ENCODE measurements at places on chromosomes 16 and 17.

DNA sequence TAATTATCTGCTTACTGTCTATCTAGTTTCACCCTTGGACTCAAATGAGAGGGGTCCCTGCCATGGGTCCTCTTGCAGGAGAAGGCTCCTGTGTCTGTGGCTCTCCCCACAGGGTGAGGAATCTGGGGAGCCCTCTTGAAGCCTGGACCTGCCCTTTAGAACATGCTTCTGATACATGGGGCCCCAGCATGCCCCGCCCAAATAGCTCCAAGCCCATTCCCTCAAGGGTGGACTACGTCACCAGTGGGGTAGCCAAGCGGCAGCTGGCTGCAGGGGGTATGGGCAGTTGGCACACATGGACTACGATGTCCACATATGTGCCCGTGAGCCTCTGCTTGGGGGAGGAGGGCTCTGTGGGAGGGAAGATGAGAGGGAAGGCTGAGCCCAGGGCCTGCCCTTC lies 39.3 kb downstream of the ARHGAP27 start:
- no peak for DNase-seq

- no peak for DNase-seq
These were observed 20.3 kb downstream of the TRIM25 start for GRCh38 chr17:56893503-56893902.

DNA sequence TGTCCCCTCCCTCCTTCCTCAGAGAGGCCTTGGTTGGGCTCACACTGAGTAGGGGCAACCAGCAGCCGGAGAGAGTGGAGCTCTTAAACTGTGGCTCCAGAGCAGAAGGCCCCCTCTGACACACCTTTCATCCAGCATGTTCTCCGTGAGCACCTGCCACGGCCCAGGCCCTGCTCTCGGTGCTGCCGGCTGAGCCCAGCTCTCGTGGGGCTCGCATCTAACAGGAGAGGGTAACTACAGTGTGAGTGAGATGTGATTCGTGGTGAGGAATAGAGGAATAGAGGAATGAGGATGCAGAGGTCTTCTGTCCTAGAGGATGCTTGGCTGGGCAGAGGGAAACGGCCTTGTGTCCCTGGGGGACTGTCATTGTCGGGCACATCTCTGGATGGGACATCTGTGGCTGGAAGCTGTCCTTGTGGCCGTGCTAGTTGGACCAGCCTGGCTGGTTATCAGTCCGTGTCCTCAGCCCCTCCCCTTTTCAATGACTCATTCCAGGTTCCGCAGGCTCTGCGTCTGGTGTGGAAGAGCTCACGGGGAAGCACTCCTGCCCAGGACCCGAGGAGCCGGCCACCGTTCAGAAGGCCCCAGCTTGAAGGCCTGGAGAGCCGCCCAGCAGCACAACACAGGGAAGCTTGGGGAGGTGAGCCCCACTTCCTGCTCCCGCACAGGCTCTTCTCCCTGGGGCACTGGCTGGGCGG lies 11.9 kb upstream of the DNASE1 start:
- DNase-seq = no peak

GRCh38 chr17:7323731-7324437 lies 5.3 kb downstream of the NEURL4 start:
- no peak for DNase-seq

DNA sequence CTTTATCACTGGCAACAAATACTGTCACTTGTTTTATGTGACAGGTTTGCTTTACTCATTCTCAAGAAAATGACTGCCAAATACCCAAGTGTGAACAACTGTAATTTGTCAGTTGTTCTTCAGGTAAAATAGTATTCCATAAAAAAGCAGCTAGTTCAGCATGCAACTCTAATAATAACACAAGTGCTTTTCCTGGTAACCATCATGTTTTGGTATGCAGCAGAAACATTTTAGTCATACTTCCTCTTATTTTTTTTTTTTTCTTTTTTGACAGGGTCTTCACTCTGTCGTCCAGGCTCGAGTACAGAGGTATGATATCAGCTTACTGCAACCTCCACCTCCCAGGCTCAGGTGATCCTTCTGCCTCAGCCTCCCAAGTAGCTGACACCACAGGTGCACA lies 4.6 kb downstream of the TERF2 start:
- no peak for DNase-seq

- peak; percentile 86 for DNase-seq
These were observed 9.1 kb upstream of the PPP1R1B start for GRCh38 chr17:39617446-39618245.

DNA sequence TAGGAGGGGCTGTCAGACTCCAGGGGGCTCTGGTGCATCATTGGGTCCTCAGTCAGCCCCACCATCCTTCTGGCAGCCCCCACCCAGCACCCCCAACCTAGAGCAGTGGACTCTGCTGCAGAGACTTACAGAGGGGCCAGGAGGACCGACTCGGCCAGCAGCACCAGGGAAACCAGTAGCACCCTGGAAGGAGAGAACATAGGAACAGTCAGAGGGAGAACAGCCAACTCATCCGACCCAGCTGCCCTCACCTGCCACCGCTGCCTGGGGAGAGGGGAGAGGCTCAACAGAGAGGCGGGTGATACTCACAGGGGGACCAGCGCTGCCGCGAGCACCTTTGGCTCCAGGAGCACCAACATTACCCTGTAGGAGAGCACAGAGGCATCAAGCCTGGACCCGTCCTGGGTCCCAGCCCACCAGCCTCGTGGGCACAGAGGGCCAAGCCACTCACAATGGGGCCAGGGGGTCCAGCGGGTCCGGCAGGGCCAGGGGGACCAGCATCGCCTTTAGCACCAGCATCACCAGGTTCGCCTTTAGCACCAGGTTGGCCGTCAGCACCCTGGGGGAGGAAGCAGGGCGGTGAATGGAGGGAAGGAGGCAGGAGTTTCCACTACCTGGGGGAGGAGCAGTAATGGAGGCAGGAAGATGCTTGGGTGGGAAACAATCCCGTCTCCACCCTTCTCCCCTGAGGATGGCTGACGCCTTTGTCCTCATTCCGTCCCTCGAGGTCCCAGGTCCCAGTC lies 11.7 kb downstream of the COL1A1 start:
- DNase-seq = no peak

DNA sequence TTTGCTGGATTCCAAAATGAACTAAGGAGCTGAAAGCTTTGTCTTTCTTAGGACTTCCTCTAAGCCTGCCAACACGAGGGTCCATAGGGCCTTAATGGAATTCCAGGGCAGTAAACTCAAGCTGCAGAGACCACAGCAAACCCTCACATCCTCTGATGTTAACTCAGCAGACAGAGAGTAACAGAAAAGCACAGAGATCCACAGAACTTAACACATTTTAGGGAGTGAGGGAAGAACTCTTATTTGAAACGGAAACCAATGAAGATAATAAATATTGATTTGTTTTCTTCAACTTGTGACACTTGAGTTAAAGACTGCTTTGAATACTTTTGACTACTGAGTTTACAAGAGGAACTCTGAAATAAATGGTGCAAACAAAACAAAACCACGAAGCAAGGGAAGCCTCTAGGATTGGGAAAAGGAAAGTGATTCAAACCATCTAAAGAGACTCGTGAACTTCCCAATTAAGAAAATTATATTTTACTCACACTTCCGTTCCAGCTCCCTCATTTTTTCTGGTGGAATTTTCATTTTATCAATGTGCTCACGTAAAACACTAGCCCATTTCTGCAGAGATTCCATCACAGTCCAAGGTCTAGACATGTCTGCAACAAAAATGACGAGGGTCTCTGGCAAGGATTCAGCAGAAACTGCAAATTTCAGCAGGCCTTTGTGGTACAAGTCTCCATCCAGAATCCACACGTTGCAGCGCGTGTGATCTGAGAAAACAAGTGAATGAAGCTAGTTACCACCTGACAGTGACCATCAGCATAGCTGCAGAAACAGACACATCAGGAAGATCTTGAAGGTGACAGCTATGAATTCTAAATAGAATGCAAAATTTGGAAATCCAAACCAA lies 9.2 kb downstream of the DYNC1LI2 start:
- DNase-seq = no peak

DNA sequence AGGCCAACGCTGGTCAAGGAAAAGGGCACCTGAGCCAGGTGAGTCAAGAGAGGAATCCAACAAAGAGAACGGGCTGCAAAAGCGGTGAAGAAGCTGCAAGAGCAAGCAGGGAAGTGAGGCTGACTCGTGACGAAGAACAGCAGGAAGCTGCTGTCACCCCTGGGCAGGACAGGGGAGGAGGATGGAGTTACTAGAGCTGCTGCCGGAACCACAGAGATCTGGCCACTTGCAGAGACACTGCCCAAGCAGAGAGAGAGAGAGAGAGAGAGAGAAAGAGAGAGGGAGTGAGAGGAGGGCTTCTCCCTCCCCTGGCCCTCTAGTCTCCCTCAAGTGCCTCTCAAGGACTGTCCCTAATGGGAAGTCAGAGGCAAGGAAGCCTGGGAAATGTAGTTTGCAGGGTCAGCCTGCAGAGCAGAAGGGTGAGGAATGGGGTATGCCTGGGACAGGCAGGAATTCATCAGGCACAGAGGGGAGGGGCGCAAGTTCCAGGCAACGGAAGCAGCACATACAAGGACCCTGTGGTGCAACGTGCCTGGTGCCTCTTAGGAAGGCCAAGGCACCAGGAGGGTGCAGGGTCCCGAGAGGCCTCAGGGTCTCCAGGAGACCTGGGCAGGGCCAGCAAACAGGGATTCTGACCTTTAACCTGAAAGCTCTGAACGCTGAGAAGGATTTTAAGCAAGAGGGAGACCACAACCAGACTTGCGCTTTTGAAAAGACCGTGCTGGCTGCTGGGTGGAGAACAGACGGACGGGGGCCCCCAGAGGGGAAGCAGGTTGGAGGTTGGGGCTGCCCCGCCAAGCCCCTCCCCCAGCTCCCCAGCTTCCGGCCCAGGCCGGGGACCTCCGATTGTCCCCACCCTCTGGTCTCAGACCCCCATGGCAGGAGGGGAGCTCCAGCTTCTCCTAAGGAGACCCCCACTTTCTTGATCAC lies 45.8 kb upstream of the CIBAR2 start:
- no peak for DNase-seq

GRCh38 chr17:67125924-67126323 lies 81.6 kb downstream of the CACNG1 start:
- no peak for DNase-seq

DNA sequence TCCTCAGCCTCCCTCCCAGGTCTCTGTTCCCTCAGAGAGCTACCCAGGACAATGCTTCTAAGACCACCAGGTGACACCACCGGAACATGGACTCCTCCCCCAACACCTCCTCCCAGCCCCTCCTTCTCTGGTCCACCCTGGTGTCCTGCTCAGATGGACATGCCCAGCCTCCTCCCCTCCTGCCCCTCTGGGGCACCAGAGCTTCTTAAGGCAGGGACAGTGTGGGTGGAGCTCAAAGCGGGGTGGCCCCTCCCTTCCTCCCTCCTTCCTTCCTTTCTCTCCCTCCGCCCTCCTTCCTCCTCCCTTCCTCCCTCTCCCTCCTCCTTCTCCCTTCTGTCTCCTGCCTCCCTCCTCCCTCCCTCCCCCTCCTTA lies 22.7 kb downstream of the TRPV3 start:
- DNase-seq = no peak

DNA sequence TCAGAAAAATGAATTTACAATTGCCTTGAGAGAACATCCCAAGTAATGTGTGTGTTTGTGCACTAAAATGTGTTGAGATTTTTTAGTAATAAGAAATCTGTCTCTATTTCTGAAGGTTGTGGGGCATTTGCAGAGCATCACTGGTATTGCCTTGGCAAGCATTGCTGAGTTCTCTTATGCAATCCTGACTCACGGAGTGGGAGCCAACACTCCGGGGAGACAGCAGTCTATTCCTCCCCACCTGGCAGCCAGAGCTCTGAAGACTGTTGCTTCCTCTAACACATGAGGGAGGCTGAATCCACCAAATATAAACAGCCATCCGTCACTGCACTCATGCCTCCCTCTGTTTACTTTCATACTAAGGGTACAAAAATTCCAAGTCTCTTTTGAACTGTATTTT lies 10.6 kb downstream of the CNTD1 start:
- no peak for DNase-seq

GRCh38 chr17:42579794-42580551 lies 2.4 kb upstream of the PSMC3IP start:
- DNase-seq = no peak

GRCh38 chr17:82545071-82545462 lies 25.5 kb downstream of the FOXK2 start:
- DNase-seq = no peak

- DNase-seq = no peak
These were observed 7.0 kb downstream of the IRX6 start for GRCh38 chr16:55330781-55331647.

GRCh38 chr17:62189377-62189776 lies 124.3 kb upstream of the MED13 start:
- no peak for DNase-seq

DNA sequence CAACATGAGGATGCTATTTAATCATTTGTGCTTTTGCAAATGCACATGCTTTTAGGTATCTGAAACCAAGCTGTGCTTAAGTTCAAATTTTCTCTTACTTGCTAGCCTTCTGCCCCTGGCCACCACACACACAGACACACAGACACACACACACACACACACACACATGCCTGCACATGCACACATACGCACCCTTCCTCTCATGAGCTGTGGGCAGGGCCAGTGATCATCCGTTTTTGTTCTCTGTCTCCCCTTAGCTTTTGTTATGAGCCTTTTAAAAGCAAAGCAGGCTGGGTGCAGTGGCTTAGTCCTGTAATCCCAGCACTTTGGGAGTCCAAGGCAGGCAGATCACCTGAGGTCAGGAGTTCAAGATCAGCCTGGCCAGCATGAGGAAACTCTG lies 34.2 kb downstream of the CD300LF start:
- no peak for DNase-seq

- DNase-seq = peak; percentile 15
These were observed 199.1 kb downstream of the KATNIP start for GRCh38 chr16:27748868-27749546.

GRCh38 chr16:4940719-4941118 lies 3.8 kb upstream of the PPL start:
- DNase-seq = no peak

GRCh38 chr17:59779521-59779920 lies 72.1 kb downstream of the VMP1 start:
- no peak for DNase-seq

- DNase-seq = no peak
These were observed 157.2 kb downstream of the ENGASE start for GRCh38 chr17:79231766-79232287.

DNA sequence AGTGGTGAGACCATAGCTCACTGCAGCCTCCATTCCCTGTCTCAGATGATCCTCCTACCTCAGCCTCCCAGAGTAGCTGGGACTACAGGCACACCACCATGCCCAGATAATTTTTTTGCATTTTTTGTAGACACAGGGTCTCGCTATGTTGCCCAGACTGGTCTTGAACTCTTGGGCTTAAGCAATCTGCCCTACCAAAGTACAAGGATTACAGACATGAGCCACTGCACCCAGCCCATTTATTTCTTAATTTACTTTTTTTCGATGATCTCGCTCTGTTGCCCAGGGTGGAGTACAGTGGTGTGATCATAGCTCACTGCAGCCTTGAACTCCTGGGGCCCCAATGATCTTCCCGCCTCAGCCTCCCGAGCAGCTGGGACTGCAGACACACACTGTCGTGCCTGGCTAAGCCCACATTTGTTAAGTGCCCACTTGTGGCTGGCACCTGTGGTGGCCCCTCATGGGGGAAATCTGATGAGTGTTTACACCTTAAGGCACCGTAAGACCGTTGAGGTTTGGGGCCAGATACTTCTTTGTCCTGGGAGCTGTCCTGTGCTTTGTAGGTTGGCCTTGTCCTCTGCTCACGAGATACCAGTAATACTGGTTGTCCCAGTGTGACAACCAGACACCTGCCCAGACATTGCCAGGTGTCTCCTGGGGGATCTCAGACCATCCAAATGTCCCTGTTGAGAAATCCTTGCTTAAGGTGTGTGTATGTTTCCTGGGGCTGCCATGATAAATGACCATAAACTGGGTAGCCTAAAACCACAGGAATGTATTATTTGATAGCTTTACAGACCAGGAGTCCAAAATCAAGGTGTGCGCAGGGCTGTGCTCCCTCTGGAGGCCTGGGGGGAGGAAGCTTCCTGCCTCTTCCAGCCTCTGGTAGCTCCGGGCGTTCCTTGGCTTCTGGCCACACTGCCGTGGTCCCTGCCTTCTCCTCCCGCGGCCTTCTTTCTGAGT lies 141.4 kb upstream of the GSE1 start:
- DNase-seq = peak; percentile 65

Measured in NCI-H345 (cell line).